Nucleus accumbens (tissue), 56 donors: ENCODE measurements at places on chromosomes 7 and 10.

GRCh38 chr7:83259064-83259463 is 96.4 kb upstream of the PCLO start:
- no peak for DNase-seq

DNA sequence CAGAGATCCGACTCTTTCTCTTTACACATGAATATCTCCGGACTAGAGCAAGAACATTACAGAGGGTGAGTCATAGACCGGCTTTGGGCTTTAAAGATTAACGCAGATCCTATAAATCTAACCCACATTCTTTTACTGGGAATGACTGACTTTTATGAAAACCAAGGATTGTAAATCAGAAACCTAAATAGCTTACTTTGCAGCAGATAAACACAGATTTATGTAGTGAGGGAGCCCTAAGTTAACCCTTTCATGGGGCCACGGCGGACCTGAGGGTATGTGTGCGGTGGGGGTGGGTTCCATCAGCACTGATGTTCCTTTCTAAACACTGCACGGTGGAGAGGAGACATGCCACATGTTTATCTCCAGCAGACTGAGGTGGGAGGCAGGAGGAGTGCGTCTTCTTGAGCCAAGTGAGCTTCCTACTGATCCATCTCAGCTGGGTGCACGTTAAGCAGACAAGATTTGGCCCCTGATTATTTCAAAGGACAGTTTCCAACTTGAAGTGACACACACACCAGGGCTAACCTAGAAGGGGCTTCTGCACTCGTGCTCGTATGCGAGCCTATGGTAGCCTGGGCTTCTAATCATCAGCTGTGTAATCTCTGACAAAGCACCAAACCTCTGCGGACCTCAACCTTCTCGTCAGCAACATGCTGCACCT is 127.6 kb downstream of the WDR11 start:
- no peak for DNase-seq

GRCh38 chr7:84017651-84018050 is 176.9 kb downstream of the SEMA3A start:
- DNase-seq = no peak

DNA sequence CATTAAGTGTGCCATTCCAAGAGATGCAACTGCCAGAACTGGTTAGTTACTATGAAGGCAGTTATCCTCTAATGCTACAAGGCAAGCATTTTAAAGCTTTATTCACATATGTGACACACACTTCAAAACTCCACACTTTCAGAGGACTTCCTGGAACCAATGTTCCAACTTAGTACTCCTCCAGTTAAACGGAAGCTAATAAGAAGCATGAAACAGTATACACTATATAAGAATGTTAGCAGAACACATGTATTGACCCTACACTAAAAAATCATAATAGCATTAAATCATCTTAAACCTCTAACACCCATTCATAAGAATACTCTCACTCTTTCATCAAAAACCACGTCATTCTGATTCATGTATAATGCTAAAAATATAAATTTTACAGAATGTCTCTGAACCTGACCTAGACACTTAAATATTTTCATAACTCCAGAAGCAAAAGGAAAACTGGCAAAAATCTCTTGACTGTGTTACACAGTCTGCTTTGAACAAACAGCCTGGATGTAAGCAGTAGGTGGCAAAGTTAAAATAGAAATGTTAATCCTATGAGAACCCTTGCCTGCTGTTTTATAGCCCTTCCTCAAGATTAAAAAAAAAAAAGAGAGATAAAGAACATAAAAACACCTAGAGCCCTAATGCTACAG is 135.0 kb downstream of the SEMA3C start:
- DNase-seq = no peak
